ENCODE measurements at places on chromosomes 16 and 17.

GRCh38 chr17:31582151-31582907 is 190.9 kb downstream of the RAB11FIP4 start:
- DNase-seq = no peak

- no peak for DNase-seq
Measured at GRCh38 chr17:76441686-76442340, 11.1 kb downstream of the UBE2O start.

GRCh38 chr16:82833378-82833993 is 206.7 kb downstream of the CDH13 start:
- no peak for DNase-seq

GRCh38 chr17:14205992-14206461 is 30.6 kb downstream of the CDRT15 start:
- no peak for DNase-seq

DNA sequence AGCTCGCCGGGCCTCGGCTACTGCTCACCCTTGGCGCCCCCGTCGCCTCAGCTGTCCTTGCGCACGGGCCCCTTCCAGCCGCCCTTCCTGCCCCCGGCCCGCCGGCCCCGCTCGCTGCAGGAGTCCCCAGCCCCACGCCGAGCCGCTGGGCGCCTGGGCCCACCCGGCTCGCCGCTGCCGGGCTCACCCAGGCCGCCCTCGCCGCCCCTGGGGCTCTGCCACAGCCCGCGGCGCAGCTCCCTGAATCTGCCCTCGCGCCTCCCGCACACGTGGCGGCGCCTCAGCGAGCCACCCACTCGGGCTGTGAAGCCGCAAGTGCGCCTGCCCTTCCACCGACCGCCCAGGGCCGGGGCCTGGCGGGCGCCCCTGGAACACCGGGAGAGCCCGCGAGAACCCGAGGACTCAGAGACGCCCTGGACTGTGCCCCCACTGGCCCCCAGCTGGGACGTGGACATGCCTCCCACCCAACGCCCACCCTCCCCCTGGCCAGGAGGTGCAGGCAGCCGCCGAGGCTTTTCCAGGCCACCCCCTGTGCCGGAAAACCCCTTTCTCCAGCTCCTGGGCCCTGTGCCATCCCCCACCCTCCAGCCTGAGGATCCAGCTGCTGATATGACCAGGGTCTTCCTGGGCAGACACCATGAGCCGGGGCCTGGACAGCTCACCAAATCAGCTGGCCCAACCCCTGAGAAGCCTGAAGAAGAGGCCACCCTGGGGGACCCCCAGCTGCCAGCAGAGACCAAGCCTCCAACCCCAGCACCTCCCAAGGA is 12.8 kb downstream of the MYO15A start:
- no peak for DNase-seq

DNA sequence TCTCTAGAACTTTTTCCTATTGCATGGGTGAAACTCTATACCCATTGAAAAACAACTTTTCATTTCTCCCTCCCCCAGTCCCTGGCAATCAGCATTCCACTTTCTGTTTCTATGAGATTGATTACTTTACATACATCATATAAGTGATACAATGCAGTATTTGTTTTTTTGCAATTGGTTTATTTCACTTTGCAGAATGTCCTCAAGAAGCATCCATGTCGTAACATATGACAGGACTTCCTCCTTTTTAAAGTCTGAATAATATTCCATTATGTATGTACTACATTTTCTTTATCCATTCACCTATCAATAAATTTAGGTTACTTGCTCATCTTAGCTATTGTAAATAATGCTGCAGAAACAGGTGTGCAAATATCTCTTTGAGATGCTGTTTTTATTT is 8.8 kb downstream of the IL21R start:
- DNase-seq = no peak

DNA sequence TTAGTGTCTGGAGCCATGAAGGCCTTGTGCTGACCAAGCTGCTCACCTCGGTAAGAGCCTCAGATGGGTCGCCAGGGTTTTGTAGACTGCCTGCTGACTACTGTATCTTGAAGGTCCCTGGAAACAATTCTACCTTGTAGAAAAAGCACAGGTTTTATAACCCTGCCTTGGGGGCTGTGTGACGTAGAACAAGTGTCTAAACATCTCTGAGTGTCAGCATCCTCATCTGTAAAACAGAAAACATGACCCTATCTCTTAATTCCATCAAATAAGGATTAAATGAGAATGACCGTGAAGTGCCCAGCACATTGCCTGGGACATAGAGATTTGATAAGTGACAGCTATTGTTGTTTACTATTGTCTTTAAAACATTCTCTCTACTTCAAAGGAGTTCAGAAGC is 5.5 kb upstream of the TAOK2 start:
- DNase-seq = no peak

GRCh38 chr17:44969144-44969780 is 1.2 kb upstream of the C1QL1 start:
- DNase-seq = no peak

DNA sequence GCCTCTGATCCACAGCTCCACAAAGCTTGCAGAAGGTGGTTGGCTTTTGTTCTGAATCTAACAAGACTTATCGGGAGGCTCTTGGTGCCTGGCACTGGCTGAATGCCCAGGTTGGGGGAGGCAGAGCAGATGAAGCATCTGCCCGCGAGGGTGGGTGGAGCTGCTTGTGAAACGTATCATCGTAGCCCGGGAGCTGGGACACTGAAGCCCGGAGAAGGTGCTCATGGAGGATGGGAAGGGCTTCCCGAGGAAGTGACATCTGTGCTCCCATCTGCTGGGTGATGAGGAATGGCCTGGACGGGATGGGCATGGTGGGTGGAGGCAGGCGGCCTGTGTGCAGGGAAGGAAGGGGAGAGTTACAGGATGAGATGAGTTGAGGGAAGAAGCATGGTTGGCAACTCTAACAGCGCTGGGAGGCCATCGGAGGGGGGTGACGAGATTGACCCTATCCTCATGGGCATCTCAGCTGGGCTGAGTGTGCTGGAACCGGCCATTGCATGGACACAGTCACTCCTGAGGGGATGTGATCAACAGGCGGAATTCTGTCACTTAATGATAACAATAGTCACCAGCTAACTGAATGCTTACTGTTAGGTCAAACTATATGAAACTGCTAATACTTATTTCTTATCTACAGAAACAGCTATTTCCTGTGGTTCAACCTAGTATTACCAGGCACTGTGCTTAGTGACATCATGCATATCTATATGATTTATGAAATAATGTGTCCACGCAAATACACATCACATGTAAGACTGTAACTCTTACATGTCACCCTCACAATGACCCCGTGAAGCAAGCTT is 102.7 kb downstream of the ABCC6 start:
- peak; percentile 62 for DNase-seq

DNA sequence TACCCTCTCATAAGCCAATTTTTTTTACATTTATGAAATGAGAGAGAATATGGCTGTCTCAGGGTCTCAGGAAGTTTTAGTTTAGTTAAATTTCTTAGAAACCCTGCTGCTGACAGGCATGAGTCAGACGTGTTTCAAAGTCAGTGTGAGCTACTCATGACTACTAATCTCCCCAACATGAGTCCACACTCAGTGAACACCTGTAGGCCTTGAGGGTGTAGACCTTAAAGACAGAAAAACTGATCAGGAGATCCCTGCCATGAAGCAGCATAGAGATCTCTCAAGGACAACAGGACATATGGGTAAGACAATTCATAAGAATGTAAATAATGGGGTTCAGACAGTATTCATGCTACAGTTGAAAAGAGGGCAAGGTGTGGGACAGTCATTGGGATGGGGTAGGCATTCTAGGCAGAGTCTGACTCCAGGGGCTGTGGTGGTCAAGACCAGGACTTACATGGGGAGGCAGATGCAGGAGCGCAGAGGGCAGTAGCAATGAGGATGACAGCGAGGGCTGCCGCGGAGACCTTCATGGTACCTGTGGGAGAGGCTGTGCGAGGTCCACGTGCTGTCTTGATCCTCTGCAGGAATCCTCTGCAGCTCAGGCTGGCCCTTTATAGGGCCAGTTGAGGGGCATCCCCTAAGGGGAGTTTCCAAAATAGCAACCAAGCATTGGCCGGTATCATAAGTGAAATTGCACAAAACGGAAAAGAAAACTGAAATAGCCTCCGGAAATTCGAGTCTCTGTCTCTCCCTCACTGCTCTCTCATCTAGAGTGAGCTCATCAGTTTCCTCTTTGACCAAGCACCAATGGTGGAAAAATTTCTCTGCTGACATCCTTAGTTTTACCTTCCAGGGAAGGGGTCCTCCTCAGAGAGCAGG is at the start of gene CCL5:
CCL5 (minus strand) TSS at position 588 of the 882 bp plus-strand sequence.
- DNase-seq = no peak

DNA sequence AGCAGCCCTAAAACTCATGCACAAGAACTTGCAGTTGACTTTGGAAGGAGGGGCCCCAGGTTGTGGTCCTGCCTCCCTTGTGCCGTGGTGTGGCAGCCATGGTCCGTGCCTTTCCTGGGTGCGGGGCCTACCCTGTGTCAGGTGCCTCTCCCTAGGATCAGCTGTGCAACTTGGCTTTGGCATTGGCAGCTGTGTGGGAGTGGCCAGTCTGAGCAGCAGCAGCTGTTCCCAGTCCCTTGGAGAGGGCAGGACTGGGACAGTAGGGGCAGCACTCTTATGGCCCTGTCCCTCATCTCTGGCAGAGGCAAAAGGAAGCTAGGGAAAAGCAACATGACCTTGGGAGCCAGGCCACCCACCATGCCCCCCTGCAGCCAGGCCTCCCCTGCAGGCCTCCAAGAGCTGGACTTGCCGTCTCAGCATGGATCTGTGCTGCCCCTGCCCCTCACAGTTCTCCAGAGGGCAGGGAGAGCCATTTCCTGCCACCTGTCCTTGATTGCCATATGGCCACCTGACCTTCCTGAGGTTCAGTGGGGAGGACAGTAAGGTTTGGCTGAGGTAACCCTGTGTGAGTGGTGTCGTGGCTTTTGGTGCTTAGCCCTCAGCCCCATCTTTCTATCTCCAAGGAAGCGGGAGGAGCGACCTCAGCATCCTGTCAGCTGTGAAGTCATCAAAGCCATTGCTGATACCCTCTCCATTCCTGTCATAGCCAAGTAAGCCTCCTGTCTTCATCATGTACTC is 15.5 kb upstream of the NFATC3 start:
- DNase-seq = peak; percentile 90

DNA sequence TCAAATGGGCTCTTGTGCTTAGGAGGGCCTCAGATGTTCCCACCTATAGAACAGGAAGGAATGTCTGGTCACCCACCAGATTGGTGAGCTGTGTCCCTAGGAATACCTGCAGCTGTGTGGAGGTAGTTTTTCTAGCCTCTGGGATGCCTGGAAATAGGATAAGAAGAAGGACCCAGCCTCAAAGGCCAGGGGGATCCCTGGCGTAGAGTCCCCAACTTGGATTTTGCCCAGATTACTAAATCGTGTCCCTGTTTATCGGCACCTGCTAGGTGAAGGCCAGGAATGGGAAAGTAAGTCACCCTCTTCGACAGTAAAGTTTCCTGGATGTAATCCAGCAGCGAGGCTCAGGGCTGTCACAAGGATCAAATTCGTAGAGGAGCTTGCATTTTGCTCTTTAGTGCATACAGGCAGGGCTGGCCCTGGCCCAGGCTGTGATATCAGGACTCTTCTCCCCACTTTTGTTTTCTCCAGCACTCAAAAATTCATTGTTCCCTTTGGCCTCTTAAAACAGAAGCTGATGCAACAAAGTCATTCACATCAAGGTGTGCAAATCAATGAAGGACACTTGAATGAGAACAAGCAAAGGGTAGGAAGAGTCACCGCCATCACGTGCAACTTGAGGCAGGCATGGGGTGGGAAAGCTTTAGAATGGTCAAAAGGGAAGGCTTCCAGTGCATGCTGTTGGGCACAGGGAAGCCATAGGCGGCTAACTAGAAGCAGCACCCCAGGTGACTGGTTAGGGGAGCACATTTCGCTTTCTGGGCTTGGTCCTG is 7.5 kb downstream of the SLC13A2 start:
- DNase-seq = no peak

GRCh38 chr17:75228847-75229246 is 23.4 kb downstream of the NUP85 start:
- no peak for DNase-seq

Data from SHP77 (cell line).